ENCODE measurements at places on chromosomes 11 and 22.
A peak's percentile ranks its signal among the peaks of the same experiment; 100 is the strongest.

DNA sequence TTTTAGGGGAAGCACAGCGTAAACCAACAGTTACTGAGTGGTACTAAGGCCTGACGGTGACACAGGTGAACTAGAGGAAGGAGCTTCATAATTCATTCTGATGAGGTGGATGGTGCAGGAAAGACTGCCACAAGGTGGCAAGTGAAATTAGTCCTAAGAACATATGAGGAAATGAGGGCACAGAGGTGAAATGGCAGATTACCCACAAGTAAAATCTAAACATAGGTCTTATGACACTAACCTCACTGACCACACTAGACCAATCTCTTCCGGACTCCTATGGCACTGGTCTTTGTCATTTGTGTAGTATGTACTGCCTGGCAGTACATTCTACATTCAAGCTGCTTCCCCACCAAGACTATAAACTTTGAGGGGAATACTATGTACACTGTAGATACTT, 20.2 kb downstream of the GAB2 start:
- no peak for DNase-seq

- DNase-seq, result peak; percentile 79
These were observed 1862.4 kb upstream of the RAG2 start for GRCh38 chr11:38460429-38460828.

- DNase-seq, result no peak
These were observed 266.3 kb downstream of the BRD1 start for GRCh38 chr22:49561338-49561737.

- DNase-seq, result no peak
These were observed 17.9 kb upstream of the KCNQ1OT1 start for GRCh38 chr11:2717561-2718325.

DNA sequence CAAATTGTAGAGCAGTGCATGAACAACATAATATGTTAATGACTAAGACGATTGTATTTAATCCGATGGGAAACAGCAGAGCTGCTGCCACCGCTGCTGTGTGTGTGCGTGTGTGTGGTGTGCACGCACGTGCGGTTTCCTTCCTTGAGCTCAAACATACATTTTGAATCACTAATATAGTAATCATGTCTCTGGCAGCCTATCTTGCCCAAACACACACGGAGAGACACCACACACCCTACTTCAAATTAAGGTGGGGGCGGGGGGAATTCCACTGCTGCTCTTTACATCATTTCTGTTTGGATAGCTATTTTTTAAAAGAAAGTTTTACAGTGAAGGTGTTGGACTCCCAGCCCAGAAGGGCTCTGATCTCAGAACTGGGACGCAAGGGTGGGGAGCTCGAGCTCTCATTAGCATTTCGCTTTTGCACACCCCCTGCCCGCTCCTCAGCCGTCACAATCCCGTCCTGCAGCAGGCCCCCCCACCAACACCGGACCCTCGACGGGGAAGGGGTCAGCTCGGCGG, 651 bp upstream of the FAM83F start:
- DNase-seq, result no peak

DNA sequence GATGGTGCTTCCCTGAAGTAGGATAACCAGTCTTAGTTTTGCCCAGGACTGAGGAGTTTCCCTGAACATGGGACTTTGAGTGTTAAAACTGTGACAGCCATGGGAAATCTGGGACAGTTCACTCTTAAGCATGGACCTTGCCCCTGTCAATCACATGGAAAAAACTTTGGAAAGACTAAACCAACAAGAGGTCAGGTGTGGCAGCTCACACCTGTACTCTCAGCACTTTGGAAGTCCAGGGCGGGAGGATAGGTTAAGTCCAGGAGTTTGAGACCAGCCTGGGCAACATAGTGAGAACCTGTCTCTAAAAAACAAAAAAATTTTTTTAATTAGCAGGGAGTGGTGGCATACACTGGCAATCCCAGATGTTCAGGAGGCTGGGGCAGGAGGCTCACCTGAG, 3.3 kb upstream of the AMBRA1 start:
- no peak for DNase-seq

DNA sequence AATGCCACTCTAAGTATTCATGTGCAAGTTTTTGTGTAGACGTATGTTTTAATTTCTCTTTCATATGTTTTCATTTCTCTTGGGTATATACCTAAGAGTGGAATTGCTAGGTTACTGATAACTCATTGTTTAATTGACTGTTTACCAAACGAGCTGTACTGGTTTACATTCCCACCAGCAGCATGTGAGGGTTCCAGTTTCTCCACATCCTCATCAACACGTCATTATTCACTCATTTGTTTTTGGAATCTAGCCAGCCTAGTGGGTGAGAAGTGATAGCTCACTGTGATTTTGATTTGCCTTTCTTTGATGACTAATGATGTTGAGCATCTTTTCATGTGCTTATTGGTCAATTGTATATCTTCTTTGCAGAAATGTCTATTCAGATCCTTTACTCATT, 4.0 kb downstream of the ANKRD13D start:
- DNase-seq, result peak; percentile 72

- no peak for DNase-seq
These were observed 10.3 kb upstream of the IGSF9B start for GRCh38 chr11:133966921-133967598.

- no peak for DNase-seq
These were observed 16.5 kb upstream of the USP18 start for GRCh38 chr22:18133452-18133851.

DNA sequence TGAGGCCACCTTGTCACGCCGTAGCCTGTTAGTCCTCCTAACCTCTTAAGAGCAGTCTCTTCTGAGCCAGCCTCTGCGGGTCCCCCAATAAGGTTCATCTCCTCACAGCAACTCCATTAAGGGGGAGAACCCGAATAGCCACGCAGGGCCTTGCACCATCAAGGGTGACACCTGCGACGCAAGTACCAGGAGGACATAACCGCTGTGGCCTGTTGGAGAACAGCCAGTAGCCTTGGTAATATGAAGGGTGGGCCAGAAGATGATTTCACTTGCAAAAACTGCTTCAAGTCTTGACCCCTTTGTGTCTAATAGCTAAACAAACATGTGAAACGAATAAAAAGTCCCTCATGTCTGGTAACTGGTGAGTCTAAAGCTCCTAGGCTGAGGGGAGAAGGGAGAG, 14.8 kb downstream of the ARFGAP2 start:
- no peak for DNase-seq

GRCh38 chr11:337711-338110, 17.1 kb upstream of the IFITM3 start:
- DNase-seq, result no peak

DNA sequence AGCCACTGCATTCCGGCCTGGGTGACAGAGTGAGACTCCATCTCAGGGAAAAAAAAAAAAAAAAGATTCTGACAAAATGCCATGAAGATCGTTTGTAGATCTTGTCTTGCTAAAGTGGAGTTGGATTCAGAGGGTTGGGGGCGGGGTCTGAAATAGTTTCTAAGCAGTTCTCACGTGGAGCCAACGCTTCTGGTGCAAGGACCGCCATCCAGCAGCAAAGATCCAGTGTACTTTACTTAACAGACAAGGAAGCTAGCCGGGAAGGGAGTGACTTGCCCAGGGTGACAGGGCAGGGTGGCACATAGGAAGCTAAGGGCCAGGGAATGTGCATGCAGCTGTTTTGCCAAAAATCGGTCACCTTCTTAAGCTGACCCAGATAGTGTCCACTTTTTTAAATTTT, 27.4 kb downstream of the APOL1 start:
- no peak for DNase-seq

GRCh38 chr11:64870176-64870892, 8.1 kb downstream of the EHD1 start:
- DNase-seq, result peak; percentile 68

- DNase-seq, result no peak
These were observed 272.0 kb upstream of the SESN3 start for GRCh38 chr11:95503047-95503446.

DNA sequence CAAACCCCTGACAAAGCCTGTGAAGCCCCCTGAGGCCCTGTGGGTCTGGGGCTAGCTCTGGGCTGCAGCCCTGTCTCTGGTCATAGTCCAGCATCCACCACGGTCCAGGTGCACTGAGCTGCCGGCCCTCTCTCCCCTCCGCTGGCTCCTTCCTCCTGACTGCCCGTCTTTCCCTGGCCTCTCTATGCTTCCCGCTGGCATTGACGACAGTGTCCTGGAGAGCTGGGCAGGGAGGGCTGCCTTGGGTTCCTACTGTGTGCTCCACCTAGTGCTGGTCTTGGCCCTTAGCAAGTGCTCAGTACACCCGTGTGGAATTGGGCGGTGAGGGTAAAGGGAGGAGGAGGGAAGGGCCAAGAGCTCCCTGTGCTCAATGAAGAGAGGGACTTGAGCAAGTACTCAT, 868 bp upstream of the MYEOV start:
- peak; percentile 24 for DNase-seq

Measured in EL (cell line).